ENCODE measurements at places on chromosomes 3 and 15.

- no peak for DNase-seq
Observed at GRCh38 chr3:57081173-57081572, 20.7 kb downstream of the SPATA12 start.

DNA sequence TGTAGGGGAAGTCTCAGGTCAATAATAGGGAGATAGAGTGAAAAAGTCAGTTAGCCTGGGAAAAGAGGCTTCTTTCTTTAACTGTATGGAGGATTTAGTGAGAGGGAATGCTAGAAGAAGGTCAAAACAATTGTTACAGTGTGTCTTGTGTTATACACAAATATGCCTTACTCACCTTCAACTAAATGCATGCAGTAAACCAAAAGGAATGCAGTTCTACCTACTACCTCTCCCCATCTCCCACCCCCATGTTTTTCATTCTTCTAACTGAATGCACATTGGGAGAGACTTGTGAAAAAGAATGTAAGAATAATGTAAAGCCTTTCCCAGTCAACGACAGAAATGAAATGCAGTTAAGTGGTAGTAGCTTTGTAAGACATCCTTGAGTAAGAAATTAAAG, 33.8 kb downstream of the CCDC66 start:
- no peak for DNase-seq

GRCh38 chr3:130760922-130761321, 14.3 kb upstream of the PIK3R4 start:
- DNase-seq: no peak

GRCh38 chr3:22835041-22835440, 368.1 kb upstream of the UBE2E2 start:
- DNase-seq: peak; percentile 20

GRCh38 chr15:36373550-36373949, 205.9 kb upstream of the CDIN1 start:
- DNase-seq: no peak

DNA sequence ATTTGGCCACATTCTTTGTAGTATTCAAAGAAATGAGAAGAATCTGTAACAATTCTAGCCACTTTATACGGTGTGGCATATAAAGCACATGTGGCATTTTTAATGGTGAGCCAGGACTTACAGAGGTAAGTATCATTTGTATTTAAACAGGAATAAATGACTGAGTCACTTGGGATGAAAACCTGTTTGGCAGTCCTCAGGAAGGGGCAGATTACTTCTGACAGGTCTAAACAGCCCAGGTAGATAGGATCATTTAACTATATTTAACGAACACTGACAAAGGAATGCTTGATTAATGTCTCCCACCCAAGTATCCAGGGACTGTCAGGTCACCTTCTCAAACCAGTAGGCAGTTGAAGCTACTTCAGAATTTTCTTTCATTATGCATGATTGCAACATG, 241.5 kb upstream of the SATB1 start:
- DNase-seq: no peak
